ENCODE measurements at places on chromosomes 2 and 18.

- no peak for DNase-seq
Measured at GRCh38 chr2:34827398-34827797, 1228.3 kb upstream of the FAM98A start.

- no peak for DNase-seq
Measured at GRCh38 chr2:241941691-241942301, 72.3 kb downstream of the RTP5 start.

GRCh38 chr18:58777471-58777870, 87.2 kb upstream of the ZNF532 start:
- DNase-seq: no peak

DNA sequence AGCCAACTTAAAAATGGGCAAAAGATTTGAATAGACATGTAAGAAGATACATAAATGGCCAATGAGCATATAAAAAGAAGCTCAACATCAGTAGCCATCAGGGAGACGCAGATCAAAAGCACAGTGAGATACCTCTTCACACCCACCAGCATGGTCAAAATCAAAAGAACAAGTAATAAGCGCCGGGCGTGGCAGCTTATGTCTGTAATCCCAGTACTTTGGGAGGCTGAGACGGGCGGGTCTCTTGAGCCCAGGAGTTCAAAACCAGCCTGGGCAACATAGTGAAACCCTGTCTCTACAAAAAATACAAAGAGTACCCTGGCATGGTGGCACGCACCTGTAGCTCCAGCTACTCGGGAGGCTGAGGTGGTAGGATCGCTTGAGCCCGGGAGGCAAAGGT, 4.6 kb upstream of the CIB4 start:
- no peak for DNase-seq

DNA sequence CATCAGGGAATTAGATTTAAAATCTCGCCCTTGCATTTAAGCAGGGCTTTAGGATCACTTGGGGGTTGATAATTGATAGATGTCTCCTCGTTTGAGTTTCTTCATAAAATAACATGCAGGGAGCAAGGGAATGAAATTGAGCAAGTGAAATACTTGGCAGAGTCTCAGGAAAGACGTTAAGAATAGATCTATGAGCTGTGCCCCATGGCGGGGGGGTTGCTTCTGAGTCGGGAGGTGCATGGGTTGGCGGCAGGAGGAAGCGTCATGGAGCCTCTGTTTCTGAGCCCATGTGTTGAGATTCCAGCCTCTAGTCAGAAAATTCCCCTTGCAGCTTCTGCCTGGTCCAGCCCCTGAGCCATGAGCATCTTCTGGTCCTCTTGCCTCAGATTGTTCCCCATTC, 82.0 kb downstream of the APOB start:
- DNase-seq: no peak

DNA sequence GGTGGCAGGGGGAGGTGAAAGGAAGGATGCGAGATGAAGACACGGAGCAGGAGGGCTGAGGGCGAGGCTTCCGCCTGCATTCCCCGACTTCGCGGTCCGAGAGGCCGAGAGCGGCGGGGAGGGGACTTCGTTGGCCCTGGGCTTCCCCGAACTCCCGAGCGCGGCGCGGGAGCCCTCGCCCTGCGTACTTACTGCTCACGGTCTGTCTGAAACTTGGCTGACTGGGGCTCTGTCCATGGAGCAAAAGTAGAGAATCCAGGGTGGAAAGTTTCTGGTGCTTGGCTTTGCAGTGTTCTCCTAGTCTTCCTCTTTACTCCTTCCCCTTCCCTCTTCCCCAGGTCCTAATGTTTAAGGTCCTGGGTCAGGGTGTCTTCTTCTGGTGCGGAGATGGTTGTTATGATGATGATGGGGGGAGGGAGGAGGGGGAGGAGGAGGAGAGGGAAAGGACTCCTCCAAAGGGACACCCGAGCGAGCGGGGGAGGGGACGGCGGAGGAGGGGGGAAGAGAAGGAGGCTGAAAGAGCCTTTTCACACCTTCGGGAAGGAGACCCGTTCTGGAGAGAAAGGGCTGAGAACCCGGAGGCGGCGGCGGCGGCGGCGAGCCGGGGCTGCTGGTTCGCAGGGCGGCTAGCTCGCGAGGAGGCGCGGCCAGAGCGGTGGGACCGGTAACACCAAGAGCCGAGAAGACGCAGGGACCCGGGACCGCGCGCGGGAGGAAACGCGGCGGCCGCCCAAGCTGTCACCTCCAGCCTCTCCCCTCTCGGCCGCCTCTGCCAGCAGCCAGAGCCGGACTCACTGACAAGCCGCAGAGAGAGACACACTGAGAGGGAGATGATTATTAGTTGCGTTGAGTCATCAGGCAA, at the start of gene SATB2:
TSS of gene SATB2 (minus strand) at position 793 of the 862 bp plus-strand sequence. CDS start 1,902 bp downstream, outside the sequence.
- DNase-seq: no peak

DNA sequence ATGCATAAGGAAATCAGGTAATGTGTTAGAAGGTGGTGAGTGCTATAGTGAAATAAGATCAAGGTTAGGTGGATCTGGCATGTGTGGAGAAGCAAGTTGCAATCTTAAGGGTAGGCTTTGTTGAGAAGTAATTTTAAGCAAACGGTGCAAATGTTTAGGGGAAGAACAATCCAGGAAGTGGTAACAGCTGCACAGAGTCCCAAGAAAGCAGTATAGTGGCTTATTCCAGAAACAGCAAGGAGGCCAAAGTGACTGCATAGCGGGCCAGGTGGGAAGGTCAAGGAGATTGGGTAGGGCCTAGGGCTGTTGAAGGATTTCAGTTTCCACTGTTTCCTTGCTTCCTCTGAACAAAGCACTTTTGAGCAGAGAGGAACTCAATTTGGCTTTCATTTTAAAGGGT, 30.0 kb upstream of the RAB1A start:
- no peak for DNase-seq

DNA sequence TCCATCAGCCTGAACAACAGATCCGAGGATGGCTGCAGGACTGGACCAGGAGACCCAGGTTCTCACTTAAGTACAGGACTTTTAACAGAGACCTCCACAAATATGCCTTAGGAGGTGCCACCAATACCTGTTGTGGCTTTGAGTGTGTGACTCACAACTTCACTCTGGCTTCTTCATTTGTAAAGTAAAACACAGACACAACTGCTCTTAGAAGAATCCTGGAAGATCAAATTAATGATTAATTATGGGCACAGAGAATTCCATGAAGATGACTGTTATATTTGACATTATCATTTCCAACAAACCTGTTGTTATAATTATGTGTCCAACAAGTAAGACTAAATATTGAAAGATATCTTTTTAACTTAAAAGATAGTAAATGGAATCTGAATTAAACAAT, 481.4 kb upstream of the KLHL29 start:
- no peak for DNase-seq

DNA sequence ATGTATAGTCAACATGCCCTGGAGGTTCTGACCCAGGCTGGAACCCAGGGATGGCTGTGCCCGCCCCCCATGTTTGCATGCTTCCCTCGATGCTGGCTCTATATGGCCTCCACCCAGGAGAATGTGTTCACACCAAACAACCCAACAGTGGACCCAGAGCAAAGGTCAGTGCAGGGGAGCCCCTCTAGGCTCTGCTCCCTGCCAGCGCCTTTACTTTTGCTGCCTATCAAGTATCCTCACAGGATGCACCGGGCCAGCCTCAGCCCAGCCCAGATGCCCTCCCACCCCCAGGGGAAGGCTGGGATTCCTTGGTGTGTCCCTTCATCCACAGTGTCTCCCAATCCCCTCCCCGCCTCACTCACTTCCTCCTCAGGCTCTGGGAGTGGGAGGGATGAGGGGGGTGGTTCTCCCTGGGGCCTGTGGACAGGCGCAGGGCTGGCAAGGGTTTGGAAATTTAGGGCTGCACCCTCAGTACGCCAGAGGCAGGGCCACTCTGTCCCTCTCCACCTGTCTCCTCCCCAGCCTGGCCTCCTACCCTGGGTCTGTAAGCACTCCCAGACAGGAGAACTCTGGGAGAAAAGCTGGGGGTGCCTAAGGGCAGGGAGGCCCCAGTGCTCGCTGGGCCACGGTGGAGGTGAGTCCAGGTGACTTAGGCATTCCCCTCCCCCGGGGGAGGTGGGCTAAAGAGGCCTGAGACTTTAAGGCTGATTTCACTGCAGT, 2.3 kb downstream of the ATP6V1B1 start:
- DNase-seq: no peak

DNA sequence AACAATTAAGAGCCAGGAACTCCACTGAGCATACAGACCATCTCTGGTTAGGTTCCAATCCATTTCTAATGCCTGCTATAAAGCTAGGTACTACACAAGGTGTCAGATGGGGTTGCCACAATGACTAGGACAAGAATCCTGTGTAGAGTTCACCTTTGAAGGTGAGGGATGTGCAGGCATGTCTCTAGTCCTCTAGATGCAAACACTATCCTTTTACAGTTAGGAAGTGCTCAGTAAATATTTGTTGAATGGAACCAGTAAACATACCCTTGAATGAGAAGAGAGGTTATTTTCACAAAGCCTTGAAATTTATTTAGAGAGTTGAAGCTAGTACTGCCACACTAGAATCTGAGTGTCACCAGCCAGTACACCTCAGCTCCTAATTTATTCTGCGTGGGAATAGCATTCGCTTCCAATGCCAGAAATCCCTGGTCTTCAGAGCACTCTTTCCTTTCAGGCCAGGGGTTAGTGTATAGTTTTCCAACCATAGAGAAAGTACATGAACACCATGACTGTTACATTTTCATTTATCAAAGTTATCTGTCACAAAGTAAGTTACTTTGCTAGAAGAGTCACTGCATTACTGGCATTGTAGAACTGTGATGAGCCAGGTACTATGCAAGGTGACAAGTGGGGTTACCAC, 48.3 kb downstream of the STAT1 start:
- no peak for DNase-seq

Data from right lung (tissue), 10 donors.